NCI-H1092 (cell line): ENCODE measurements at places on chromosomes 4 and X.

DNA sequence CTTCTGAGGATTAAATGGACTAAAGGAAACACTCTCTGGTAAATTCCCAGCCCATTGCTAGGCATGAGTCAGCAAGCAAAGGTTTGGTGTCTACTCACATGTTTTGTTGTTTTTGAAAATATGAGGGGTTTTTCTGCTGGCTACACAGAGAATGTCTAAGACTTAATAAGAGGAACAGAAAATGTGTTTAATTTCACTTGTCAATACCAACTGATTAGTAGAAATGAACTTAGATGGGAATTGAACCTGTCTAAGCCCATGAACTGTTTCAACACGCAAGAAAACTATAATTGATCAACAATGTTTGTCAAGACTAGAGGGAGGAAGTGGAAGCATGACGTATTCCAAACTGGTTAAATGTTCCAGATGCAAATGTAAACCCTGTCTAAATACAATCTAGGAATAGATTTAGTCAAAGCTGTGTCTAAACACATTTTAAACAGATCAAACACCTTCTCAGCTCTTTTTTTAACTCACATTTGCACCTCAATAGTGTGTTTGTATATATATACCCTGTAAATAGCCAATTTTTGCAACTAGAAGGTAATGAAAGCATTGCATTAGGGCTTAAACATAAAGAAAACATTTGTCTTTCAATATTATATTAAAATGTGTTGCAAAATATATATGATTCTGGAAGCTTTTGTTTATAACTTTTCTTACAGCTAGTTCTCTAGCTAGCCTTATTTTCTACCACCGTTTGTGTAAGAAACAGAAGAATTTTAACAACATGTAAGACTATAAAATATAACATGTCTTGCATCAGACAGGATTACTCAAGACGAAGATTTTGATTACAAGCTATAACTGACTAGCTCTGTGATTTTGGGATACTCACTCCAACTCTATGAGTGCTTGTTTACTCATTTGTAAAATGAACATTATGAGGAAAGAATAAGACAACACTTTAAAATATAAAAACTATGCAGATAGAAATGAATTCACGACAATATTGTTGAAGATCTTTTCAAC lies 607.8 kb downstream of the FSTL5 start:
- DNase-seq, result no peak

DNA sequence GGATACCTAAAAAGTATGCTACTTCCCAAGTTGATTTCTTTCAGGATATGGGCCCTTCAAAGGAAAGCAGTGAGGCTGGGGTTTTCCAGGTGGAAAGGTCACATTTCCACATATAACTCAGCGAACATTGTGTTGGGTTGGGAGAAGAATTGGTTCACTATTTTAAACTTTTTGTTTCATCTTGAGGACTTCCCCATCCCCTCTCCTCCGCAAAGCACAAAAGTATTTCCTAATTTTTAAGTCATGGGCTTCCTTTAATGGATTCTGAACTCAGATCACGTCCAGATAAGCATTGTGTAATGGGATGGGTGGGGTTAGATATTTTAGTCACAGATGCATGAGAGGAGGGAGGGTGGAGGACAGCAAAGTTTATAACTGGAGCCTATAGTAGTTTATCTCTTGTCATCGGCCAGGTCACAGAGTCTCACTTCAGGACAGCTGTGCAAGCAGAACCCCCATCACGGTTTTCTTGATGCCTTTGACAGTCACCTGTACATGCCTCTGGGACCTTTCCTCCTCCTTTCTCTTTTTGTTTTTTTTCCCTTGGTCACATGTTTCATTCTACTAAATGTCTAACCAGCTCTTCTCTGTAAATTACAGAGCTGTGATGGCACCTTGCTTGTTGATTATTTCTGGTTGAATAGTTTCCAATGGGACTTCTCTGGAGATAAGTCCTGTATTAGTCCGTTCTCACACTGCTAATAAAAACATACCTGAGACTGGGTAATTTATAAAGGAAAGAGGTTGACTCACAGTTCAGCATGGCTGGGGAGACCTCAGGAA lies 115.4 kb downstream of the PTTG2 start:
- DNase-seq, result no peak

- no peak for DNase-seq
These were observed 287.9 kb downstream of the CCSER1 start for GRCh38 chr4:90415116-90415515.

DNA sequence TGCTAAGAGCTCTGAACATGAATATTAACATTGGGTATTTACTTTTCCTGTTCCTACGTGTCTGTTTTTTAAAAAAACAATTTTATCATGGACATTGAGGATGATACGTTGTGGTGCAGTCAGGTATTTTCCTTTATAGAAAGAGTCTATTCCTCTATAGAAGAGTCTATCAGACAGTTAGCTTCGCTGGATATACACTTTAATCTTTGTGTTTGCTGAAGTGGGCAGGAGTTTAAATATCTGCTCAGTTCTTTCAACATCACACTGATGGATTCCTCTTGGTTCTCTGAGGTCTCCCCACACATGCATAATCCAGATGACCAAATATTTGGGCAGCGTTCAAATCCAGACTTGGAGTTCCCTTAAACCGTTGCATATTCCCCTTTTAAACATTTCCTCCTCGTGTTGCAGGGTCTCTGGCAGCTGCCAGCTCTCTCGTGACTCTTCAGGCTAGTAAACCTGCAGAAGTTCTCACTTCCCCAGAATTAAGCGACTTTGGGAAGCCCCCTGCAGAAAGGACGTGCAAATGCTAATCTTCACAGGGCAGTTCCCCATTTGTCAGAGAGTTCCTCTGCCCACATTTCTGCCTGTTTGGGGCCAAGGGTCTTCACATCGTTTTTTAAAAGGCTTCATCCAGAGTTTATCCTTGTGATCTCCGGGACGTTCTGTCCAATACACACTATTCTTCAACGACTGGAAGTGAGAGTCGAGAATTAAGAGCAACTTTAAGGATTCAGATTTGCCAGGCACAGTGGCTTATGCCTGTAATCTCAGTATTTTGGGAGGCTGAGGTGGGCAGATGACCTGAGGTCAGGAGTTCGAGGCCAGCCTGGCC lies 20.5 kb upstream of the DHRSX start:
- DNase-seq, result no peak

GRCh38 chrX:10859353-10859752 lies 239.0 kb upstream of the MID1 start:
- DNase-seq, result no peak

- peak; percentile 79 for DNase-seq
These were observed at the start of gene MMGT1 for GRCh38 chrX:135973548-135974278. Gene MMGT1 (minus strand): TSS chrX:135973988. CDS start chrX:135973675, 313 bp downstream.

DNA sequence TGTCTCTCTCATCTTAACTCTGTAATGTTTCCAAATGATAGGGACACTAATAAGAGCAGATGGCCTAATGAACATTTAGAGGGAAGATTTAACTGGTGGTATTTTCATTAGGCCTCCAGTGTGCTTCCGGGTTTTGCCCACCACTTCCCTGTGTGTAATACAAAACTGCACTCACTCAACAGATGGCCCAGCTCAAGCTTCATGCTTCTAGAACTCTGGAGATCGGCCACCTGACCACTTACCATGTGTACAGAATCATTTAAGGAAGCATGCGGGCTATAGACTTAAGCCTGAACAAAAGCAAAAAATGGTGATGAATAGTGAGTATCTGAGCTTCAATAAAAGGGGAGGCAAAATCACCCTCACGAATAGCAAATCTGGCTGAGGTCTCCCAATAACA lies 89.3 kb downstream of the SH2D1A start:
- peak; percentile 90 for DNase-seq

GRCh38 chr4:122715221-122715620 lies 17.3 kb upstream of the BBS12 start:
- DNase-seq, result no peak

DNA sequence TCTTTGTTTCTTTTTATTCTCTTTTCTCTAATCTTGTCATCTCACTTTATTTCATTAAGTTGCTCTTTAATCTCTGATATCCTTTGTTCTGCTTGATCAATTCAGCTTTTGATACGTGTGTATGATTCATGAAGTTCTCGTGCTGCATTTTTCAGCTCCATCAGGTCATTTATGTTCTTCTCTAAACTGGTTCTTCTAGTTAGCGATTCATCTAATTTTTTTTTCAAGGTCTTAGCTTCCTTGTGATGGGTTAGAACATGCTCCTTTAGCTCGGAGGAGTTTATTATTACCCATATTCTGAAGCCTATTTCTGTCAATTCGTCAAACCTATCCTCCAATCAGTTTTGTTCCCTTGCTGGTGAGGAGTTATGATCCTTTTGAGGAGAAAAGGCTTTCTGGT lies 1045.0 kb upstream of the ADGRL3 start:
- no peak for DNase-seq

DNA sequence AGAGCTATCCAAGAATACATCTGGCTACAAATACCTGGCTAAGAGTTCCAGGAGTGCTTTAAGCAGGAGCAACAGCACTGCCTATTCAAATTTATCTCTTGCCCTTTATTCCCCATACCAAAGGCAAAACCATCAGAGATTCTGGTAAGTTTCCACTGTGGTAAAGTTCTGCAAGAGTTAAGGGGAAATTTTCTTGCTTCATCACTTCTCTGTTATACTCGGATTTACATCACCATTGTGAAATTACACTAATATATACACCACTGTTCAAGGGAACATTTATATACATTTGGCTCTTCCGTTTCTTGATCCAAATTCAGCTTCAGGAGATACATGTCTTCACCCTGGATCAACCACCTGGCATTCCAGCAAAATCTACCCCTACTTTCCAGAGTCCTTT lies 70.8 kb upstream of the PTPN13 start:
- no peak for DNase-seq

DNA sequence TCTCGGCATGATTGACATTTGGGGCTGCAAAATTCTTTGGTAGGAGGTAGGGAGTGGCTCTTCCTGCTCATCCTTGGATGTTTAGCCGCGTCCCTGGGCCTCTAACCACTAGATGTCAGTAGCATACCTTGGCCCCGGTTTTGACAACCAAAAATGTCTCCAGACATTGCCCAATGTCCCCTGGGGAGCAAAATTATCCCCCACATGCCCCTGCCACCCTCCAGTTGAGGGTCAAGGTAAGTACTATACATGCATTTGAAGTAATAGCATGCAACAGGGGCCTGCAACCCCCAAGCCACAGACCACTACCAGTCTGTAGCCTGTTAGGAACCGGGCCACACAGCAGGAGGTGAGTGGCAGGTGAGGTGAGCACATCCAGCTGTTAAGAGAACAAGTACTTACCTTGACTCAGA lies 17.6 kb upstream of the KIAA1210 start:
- DNase-seq, result no peak
